Progenitor cell of endocrine pancreas (in vitro differentiated cells): ENCODE measurements at places on chromosomes 13 and 19. TPM values are rescaled to one million over a fixed set of nuclear protein-coding genes. Genes with fewer than 3 reads are reported as not detected.

The ZNF493 gene
- 46.6 and 50.8 TPM in 2 replicates for total RNA-seq

The CLEC4M gene
- total RNA-seq, result 0.36 and 0.42 TPM in 2 replicates

The KLF1 gene
- total RNA-seq, result not detected in 2 replicates

The GRIK5 gene
- 10.7 and 11.6 TPM in 2 replicates for total RNA-seq

The GPATCH1 gene
- total RNA-seq, result 13.4 and 15.6 TPM in 2 replicates

The LYL1 gene
- total RNA-seq, result 0.47 and 0.50 TPM in 2 replicates

The PIP5K1C gene
- 49.7 and 51.7 TPM in 2 replicates for total RNA-seq

The GRIN2D gene
- 0.22 and 0.34 TPM in 2 replicates for total RNA-seq

The MYH14 gene
- total RNA-seq, result 65.9 and 67.9 TPM in 2 replicates

The SLC6A16 gene
- 10.5 and 11.8 TPM in 2 replicates for total RNA-seq

The PROZ gene
- total RNA-seq, result not detected in 2 replicates

The PLEKHF1 gene
- 7.9 and 9.6 TPM in 2 replicates for total RNA-seq

The A1BG gene
- total RNA-seq, result 3.9 and 4.6 TPM in 2 replicates

The C19orf33 gene
- total RNA-seq, result 3.0 and 3.5 TPM in 2 replicates

The CDC37 gene
- 148 and 149 TPM in 2 replicates for total RNA-seq

The TEKTIP1 gene
- 3.8 and 4.0 TPM in 2 replicates for total RNA-seq

The LIM2 gene
- not detected in 2 replicates for total RNA-seq

The KIR2DL3 gene
- total RNA-seq, result not detected in 2 replicates

The TMEM238 gene
- total RNA-seq, result 5.0 and 5.6 TPM in 2 replicates

The ZNF560 gene
- not detected in 2 replicates for total RNA-seq

The C19orf38 gene
- 0.31 and 0.33 TPM in 2 replicates for total RNA-seq

The ZNF234 gene
- total RNA-seq, result 24.9 and 25.2 TPM in 2 replicates

The ZNF528 gene
- 42.8 and 44.5 TPM in 2 replicates for total RNA-seq

The DZIP1 gene
- total RNA-seq, result 35.4 and 40.1 TPM in 2 replicates

The CEACAM3 gene
- not detected in 2 replicates for total RNA-seq

The SIGLEC10 gene
- not detected in 2 replicates for total RNA-seq

The ZNF837 gene
- 5.4 and 6.1 TPM in 2 replicates for total RNA-seq

The TBXA2R gene
- total RNA-seq, result not detected in 2 replicates

The KCNC3 gene
- 19.8 and 23.6 TPM in 2 replicates for total RNA-seq

The CYP4F2 gene
- total RNA-seq, result not detected in 2 replicates

The C19orf85 gene
- not detected in 2 replicates for total RNA-seq

The ZNF221 gene
- total RNA-seq, result 12.0 and 14.8 TPM in 2 replicates

The ATP7B gene
- 59.4 and 63.2 TPM in 2 replicates for total RNA-seq

The HIPK4 gene
- total RNA-seq, result 0.11 TPM in 1 of 2 replicates, not detected in the other

The ZNF667 gene
- total RNA-seq, result not detected in 2 replicates

The CRB3 gene
- 63.0 and 71.2 TPM in 2 replicates for total RNA-seq

The COL5A3 gene
- 0.05 TPM in 1 of 2 replicates, not detected in the other for total RNA-seq

The NOP53 gene
- total RNA-seq, result 301 and 312 TPM in 2 replicates

The ZNF442 gene
- total RNA-seq, result 4.1 and 5.4 TPM in 2 replicates

The B3GNT8 gene
- 4.4 and 4.6 TPM in 2 replicates for total RNA-seq

The SH2D3A gene
- total RNA-seq, result 19.8 and 20.0 TPM in 2 replicates

The AMH gene
- 58.4 and 71.3 TPM in 2 replicates for total RNA-seq

The ZNF526 gene
- 17.6 and 21.1 TPM in 2 replicates for total RNA-seq

The CGB2 gene
- not detected in 2 replicates for total RNA-seq

The KCNRG gene
- 1.3 and 2.2 TPM in 2 replicates for total RNA-seq

The SYT3 gene
- 0.91 and 1.8 TPM in 2 replicates for total RNA-seq

The CPB2 gene
- total RNA-seq, result not detected in 2 replicates

The SLC25A41 gene
- total RNA-seq, result 1.4 and 1.5 TPM in 2 replicates

The MIR17HG gene
- total RNA-seq, result 13.8 and 14.0 TPM in 2 replicates

The LGALS14 gene
- total RNA-seq, result not detected in 2 replicates

The IGFL3 gene
- total RNA-seq, result not detected in 2 replicates

The LILRA6 gene
- total RNA-seq, result not detected in 2 replicates

The AMER2 gene
- total RNA-seq, result 0.05 and 0.07 TPM in 2 replicates

The NCR1 gene
- total RNA-seq, result not detected in 2 replicates

The ERICH6B gene
- not detected in 2 replicates for total RNA-seq

The TMEM145 gene
- total RNA-seq, result 1.9 and 2.0 TPM in 2 replicates

The MEGF8 gene
- total RNA-seq, result 51.9 and 61.7 TPM in 2 replicates

The GATAD2A gene
- total RNA-seq, result 91.0 and 98.7 TPM in 2 replicates
